Esophagus mucosa (tissue), 1 donor: ENCODE measurements at places on chromosomes 16 and 17.

DNA sequence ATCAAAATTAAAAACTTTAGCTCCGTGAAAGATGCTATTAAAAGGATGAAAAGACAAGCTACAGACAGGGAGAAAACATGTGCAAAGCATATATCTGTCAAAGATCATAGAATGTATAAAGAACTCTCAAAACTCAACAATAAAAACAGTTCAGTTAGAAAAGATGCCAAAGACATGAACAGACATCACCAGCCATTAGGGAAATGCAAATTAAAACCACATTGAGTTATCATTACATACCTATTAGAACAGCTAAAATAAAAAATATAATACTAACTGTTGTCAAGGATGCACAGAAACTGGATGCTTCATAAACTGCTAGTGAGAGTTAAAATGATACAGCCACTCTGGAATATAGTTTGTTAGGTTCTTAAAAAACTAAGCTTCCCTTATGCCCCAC is 58.8 kb downstream of the NFATC3 start:
- ATAC-seq, result no peak

- peak; percentile 40 for ATAC-seq
These were observed 30.9 kb downstream of the HOXB1 start for GRCh38 chr17:48499735-48500434.

DNA sequence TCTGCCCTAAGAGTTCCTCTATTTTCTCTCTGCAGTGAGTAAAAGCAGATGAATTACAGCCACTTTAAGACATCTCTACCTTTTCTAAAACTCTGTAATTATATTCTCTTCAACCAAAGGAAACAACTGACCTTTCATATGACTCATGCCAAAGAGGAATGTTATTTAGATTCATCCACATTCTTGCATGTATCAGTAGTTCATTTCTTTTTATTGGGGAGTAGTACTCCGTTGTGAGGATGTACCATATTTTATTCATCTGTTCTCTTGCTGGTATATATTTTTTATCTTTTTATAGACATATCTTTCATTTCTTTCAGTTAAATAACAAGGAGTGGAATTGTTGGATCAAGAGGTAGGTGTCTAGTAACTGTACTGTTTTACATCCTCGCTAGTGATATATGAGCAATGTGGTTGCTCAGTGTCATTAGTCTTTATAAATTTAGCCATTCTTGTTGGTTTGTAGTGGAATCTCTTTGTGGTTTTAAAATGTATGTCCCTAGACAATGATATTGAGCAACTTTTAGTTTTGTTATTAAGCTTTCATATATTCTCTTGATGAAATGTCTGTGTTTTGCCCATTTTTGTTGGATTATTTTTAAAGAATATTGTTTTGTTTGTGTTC is 7.8 kb upstream of the MYH8 start:
- ATAC-seq, result no peak

DNA sequence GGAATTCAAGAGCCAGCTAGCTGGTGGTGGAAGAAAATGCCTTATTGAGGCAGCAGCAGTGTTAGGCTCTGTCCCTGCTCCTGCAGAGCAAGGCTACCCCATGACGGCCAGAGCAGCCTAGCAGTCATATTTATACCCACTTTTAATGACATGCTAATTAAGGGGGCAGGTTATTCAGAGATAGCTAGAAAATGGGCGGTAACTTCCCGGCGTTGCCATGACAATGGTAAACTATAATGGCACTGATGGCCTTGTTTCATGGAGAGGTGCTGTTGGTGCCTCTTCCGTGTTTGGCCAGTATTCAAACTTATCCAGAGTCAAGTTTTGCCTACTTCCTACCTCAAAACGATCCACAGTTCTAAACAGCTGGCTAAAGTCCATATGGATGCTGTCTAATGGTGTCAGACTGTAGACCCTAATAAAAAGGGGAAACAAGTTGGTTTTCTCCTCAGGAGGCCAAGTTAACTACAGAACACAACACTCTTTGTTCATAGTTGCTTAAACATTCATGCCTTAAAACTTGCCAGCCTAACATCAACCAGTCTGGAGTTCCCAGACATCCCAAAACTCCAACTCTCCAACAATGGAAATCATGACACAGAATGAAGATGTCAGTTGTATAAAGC is 3.7 kb upstream of the SCNN1B start:
- no peak for ATAC-seq
